Activated T-cell treated with anti-CD3 and anti-CD28 coated beads, Interleukin-2, amount 50 U/mL, for 48 hours (primary cell): ENCODE measurements at places on chromosomes 6 and 20.

- DNase-seq = no peak
These were observed 52.3 kb downstream of the SLC22A3 start for GRCh38 chr6:160400446-160400845.

- no peak for DNase-seq
These were observed 140.2 kb upstream of the MMS22L start for GRCh38 chr6:97423190-97423589.

- no peak for DNase-seq
These were observed at the start of gene BPIFB1 for GRCh38 chr20:33282991-33283555. TSS of gene BPIFB1 (plus strand) at chr20:33283214. CDS start at chr20:33286074, 2,860 bp downstream.

- no peak for DNase-seq
These were observed 29.7 kb downstream of the TAF8 start for GRCh38 chr6:42079941-42080464.

DNA sequence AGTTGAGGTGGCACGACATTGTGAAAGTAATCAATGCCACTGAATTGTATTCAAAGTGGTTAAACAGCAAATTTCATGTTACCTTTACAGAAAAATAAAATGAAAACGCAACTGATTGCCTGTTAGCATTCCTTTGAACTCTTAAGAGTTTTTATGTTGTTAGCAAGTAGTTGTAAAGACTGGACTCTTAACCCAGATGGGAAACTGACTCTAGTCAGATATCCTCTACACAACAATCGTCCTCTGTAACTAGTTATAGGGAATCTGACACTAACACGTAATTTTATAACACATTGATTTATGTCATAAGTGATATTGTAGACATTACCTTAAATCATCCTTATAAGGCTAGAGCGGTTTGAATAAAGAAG lies 3.0 kb upstream of the FBXO9 start:
- DNase-seq = no peak

DNA sequence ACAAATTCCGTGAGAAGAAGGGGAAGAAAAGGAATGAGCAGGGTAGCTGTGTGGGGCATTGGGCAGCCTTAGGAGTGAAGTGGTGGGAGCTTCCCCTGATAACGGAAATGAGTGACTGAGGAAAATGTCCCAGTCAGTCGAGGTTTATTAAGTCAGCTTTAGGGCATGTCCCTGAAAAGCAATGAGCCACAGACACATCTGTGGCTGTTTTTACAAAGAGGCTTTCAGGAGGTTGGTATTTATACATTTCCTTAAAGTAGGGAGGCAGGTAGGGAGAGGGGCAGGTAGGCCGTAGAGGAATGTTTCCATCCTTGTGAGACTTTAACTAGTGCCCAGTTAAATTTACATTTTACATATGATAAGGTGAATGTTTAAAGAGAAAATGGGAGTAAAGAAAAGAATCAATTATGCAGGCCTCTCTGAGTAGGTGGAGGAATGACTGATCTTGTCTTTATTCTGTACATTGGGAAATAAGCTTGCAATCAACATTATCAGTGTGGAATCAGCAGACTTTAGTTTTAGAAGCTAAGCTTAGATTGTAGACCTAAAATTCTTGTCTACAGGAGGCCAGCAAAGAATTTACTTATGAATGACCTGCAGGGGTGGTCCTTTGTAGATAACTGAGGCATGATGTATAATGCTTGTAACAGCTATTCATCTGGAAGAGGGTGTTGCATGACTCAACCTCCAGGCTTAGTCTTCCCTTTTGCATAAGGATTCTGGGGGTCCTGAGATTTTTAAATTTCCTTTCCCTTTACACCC lies 18.5 kb downstream of the SLC22A2 start:
- DNase-seq = no peak

- DNase-seq = no peak
These were observed 262.3 kb upstream of the SOX4 start for GRCh38 chr6:21331235-21331634.

DNA sequence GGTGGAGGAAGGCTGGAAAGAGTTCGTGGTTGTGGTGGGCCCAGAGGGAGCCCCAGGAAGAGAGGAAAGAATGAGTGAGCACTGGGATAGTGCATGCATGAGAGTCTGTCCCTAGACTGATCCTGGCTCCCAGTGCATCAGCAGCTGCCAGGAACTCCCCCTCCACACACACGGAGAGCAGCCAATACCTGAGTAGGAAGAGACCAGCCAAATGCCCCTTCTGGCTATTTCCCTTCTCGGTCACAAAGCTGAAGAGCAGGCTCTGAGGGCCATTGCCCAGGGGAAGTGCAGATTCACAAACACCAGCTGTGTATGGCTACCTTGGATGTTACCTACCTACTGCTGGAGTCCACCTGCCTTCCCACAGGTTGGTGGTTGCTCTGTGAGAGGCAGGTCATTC lies 45.1 kb downstream of the GABRR2 start:
- no peak for DNase-seq

GRCh38 chr20:36574366-36575135 lies 1.2 kb downstream of the TGIF2 start:
- DNase-seq = peak; percentile 65

DNA sequence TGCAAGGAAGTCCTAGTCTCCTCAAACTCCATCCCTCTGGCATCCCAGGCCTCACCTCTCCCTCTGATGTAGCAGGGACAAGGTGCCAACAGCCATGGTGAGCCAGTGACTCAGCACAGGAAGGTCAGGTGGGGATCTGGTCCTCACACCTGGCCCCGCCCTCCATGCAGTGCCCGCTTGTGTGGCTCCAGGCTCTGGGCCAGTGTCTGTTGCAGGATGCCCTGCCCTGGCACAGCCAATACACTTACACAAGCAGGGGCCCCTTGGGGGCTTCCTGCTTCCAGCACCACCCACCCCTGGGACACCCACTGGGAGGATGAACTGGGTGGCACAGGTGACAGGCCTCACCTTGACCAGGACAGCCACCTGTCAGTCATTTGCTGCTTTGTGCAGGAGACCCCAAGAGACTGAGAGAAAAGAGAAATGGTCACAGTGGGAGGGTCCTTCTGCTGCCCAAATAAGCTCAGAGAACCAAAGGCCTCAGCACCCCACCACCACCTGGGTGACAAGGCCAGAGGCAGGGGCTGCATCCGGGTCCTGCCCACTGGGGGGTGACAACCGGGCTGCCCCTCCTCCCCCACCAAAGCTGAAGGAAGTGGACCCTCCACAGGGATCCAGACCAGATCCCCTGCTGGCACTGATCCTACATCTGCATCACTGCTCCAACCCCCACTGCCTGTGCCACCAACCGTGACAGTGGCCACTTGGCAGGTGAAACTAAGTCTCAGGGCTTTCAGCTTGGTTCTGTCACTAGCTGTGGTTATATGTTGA lies 658.8 kb upstream of the DEFB115 start:
- DNase-seq = no peak

DNA sequence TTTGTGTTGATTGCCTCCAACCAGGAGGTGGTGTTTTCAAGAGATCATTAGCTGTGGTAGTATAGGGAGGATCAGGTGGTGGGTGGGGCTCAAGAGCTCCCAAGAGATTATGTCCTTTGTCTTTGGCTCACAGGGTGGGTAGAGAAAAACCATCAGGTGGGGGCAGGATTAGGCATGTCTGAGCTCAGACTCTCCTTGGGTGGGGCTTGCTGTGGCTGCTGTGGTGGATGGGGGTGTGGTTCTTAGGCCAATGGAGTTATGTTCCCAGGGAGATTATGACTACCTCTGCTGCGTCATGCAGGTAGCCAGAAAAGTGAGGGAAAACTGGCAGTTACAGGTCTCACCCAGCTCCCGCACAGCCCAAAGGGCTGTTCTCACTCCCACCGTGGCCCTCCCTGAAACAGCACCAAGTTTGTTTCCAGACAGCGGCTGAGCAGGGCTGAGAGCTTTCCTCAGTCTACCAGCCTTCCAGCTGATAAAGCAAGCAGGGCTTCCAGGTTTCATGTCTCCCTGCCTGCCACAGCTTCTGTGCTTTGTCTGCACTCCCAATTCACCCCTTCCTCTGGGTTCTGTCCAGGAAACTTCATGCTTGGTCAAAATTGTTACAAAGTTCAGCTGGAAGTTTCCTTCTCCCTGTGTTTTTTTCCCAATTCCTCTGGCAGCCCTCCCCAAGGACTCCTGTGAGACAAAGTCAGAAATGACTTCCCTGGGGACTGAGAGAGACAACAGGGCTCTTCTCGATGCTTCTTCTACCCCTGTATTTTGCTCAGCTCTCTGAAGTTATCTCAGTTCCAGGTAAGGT lies 481.1 kb upstream of the MAN1A1 start:
- DNase-seq = no peak

DNA sequence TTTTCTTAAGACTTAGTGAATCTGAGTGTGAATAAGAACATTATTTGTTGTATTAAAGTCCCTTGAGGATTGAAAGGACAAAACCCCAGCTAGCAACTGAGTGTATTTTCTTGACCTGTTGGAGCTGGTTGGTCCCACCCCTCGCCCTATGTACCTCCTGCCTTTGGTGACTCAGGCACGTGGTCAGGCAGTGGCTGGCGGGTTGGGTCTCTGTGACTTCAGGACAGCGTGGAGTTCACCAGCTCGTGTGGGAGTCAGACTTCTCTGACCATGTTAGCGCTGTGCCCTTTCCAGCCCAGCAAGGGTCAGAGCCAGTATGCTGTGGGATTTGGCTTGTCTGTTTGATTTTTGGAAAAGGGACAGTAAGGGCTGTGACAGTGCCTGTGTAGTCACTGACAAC lies 93.7 kb downstream of the SSR1 start:
- DNase-seq = peak; percentile 39

DNA sequence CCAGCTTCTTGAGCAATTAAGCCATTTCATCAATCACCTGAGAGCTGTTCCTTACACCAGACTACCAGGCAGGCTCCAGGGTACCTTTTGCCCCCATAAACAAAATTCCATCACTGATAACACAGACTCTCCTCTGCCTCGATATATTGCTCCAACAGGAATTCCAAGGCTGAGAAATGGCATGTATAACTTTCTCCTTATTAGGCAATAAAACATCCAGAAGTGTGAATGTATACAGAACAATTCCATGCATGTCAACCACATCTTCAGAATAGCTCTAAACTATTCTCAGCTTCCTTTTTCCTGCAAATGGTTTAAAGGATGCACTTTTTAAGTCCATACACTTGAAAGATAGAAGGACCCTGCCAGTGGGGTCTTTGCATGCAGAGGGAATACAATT lies 73.8 kb downstream of the EDN3 start:
- DNase-seq = no peak

DNA sequence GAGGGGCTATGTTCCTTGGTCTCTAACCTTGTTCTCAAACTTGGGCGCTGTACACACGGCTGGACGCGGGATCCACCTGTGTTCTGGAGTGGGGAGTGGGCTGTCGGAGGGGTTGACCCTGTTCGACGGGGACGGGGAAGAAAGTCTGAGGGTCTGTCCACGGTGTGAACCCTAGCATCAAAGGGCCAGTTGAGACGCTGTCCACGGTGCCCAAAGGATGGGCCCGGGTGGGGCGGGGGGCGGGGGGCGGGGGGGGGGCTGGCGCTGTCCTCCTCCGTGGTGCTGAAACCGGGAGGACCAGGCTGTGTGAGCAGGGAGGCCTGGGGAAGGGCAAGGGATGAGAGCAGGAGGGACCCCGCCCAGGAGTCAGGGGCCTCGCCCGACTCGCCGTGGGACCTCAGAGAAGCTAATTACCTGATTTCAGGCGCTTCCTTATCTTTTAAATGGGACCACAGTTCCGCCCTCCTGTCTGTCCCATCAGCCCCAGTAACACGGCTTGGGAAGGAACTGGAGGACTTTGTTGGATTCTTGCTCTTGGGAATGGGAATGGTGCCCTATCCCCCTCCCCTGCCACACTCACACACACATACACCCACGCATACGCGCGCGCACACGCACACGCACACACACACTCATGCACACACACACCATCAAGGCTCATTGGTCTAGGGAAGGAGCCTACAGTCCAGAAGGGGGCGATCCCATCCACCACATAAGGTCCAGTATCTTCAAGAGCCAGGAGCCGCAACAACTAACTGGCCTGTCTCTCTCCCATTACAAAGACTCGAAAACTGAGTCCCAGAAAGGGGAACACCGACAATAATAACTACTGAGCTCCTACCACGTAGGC lies 1.0 kb upstream of the VSTM2L start:
- peak; percentile 47 for DNase-seq

- no peak for DNase-seq
These were observed 152.9 kb downstream of the AKAP7 start for GRCh38 chr6:131288214-131288613.

DNA sequence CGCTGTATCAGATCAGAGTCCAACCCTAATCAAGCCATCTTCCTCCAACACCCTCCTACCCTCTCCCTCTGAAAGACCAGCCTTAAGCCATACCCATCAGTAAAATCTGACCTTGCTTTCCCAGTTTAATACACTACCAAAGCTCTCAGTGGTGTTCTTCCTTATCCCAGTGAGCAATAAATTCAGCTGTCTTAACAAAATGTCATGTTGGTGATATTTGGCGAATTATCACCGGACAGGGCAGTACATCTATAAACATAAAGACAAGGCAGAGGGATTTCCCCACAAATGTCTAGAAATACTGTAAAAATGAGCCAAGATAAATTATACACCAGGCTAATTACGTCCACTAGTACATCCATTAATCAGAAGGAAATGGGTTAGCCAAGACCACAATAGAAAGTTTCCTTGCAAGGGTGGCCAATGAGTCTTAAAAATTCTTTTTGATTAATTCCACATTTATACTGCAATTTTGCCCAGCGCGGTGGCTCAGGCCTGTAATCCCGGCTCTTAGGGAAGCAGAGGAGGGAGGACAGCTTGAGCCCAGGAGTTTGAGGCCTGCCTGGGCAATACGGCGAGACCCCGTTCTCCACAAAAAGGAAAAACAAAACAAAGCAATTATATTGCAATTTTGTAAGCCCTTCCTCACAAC lies 905 bp downstream of the RARS2 start:
- DNase-seq = no peak

- DNase-seq = no peak
These were observed 12.2 kb upstream of the C6orf58 start for GRCh38 chr6:127564761-127565160.
